ENCODE measurements at places on chromosomes 11 and 22. TPM values are rescaled to one million over a fixed set of nuclear protein-coding genes. Genes with fewer than 3 reads are reported as not detected.
A peak's percentile ranks its signal among the peaks of the same experiment; 100 is the strongest.

The ZBTB16 gene
- total RNA-seq, result 20.6 TPM

The GAB4 gene
- total RNA-seq, result not detected

GRCh38 chr22:17257121-17258001, 38.1 kb upstream of the ADA2 start:
- no peak for DNase-seq
- peaks cover 23% of the 10 kb centered on the region for H3K4me1 ChIP-seq
- peak overlapping the region; percentile 18 for H3K27ac ChIP-seq

GRCh38 chr11:77677138-77677537, 39.5 kb upstream of the CLNS1A start:
- DNase-seq, result no peak
- no peak overlapping the region for H3K27ac ChIP-seq
- H3K4me1 ChIP-seq, result no peaks in the 10 kb centered on the region
- peaks cover 82% of the 10 kb centered on the region for H3K36me3 ChIP-seq

DNA sequence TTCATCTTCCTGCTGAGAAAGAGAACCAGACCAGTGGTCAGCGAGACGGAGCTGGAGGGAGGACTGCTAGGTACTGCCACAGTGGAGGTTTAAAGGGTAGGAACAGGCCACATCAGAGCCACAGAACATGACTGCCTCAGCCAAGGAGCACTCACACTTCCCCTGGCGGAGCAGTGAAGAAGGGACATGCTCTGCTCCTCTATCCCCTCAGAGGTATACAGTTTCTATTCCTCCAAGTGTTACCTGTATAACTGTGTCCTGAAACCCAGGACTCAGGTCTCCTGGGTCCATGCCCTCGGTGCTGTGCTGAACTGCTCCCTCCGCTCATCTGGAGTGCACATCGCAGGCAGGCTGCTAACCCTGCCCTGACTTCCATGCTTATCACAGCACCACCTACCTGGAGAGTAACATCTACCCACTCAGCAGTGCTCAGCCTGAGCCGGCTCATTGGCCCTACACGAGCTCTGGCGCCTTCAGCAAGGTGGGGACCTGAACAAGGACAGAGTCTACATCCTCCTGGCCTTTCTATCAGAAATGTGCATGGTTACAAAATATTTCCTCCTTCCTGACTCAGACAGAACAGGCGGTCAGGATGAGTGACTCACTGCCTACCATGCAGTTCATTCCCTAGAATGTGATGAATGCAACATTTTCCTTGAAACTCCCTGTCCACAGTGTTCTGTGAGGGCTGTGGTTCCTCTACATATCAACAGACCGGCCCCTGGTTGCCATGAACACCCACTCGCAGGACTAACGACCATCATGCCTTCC, 52.9 kb downstream of the C11orf58 start:
- peaks cover 29% of the 10 kb centered on the region for H3K4me1 ChIP-seq
- H3K4me3 ChIP-seq, result no peak overlapping the region

GRCh38 chr11:111253630-111254029, 8.1 kb downstream of the POU2AF2 start:
- no peak overlapping the region for H3K27ac ChIP-seq
- no peaks in the 10 kb centered on the region for H3K36me3 ChIP-seq
- H3K27me3 ChIP-seq, result no peaks in the 10 kb centered on the region
- H3K4me3 ChIP-seq, result no peak overlapping the region

- H3K4me3 ChIP-seq, result no peak overlapping the region
- no peak overlapping the region for H3K27ac ChIP-seq
- peaks cover 6% of the 10 kb centered on the region for H3K4me1 ChIP-seq
- no peaks in the 10 kb centered on the region for H3K27me3 ChIP-seq
- no peak for DNase-seq
These were observed 23.9 kb upstream of the PANX2 start for GRCh38 chr22:50146439-50147238.

DNA sequence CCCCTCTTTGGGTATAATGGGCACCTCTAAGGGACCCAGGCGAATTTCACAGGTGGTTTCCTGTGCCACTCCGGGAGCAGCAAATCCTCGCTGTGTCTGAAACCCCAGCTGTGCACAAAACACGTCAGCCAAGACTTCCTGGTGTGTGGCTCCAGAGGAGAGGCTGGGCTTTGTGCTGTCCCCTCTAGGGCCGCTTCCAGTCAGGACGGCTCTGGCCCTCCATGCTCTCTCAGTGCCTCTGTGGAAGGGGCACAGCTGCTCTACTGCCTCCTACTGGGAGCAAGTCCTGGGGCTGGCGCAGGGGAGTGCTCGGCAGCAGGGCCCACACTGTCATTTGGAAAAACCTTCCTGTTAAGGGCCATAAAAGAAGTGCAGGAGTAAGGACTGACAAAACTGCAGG, 23.7 kb upstream of the ARFGAP3 start:
- no peak for DNase-seq
- H3K4me3 ChIP-seq, result no peak overlapping the region
- no peaks in the 10 kb centered on the region for H3K27me3 ChIP-seq
- H3K4me1 ChIP-seq, result no peaks in the 10 kb centered on the region
- peaks cover 89% of the 10 kb centered on the region for H3K36me3 ChIP-seq

- no peaks in the 10 kb centered on the region for H3K27me3 ChIP-seq
- no peaks in the 10 kb centered on the region for H3K36me3 ChIP-seq
- H3K4me3 ChIP-seq, result no peak overlapping the region
- DNase-seq, result no peak
- H3K27ac ChIP-seq, result no peak overlapping the region
These were observed 13.1 kb downstream of the POU2AF1 start for GRCh38 chr11:111365722-111366559.

GRCh38 chr22:33337524-33337923, 279.3 kb upstream of the SYN3 start:
- H3K4me3 ChIP-seq, result no peak overlapping the region
- H3K36me3 ChIP-seq, result no peaks in the 10 kb centered on the region
- peaks cover 2% of the 10 kb centered on the region for H3K27me3 ChIP-seq
- H3K27ac ChIP-seq, result no peak overlapping the region
- no peak for DNase-seq

GRCh38 chr11:60447070-60447469, 8.6 kb upstream of the MS4A1 start:
- H3K4me3 ChIP-seq, result peak overlapping the region; percentile 52
- no peaks in the 10 kb centered on the region for H3K36me3 ChIP-seq
- no peak overlapping the region for H3K27ac ChIP-seq
- H3K27me3 ChIP-seq, result no peaks in the 10 kb centered on the region

All from CD4-positive, alpha-beta T cell (primary cell).